NCI-H524 (cell line): ENCODE measurements at places on chromosomes 13 and 19.
A peak's percentile ranks its signal among the peaks of the same experiment; 100 is the strongest.

GRCh38 chr19:54429545-54430227 is 14.4 kb downstream of the TTYH1 start:
- peak; percentile 36 for DNase-seq

DNA sequence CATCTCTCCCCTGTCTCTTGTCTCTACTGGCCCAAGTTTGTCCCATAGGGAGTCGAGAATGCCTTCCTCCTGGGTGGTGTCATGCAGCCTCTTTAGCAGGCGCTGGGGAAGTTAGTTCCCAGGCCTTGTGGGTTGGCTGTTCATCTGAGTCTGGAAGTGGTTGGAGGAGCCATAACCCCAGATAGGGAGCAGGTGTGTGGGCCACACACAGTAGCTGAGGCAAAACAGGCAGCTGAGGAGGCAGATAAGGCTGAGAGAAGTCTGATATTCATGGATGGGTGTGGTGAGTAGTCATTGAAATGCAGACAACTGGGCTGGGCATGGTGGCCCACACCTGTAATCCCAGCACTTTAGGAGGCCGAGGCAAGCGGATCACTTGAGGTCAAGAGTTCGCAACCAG is 40.9 kb upstream of the KPNA3 start:
- DNase-seq: no peak

DNA sequence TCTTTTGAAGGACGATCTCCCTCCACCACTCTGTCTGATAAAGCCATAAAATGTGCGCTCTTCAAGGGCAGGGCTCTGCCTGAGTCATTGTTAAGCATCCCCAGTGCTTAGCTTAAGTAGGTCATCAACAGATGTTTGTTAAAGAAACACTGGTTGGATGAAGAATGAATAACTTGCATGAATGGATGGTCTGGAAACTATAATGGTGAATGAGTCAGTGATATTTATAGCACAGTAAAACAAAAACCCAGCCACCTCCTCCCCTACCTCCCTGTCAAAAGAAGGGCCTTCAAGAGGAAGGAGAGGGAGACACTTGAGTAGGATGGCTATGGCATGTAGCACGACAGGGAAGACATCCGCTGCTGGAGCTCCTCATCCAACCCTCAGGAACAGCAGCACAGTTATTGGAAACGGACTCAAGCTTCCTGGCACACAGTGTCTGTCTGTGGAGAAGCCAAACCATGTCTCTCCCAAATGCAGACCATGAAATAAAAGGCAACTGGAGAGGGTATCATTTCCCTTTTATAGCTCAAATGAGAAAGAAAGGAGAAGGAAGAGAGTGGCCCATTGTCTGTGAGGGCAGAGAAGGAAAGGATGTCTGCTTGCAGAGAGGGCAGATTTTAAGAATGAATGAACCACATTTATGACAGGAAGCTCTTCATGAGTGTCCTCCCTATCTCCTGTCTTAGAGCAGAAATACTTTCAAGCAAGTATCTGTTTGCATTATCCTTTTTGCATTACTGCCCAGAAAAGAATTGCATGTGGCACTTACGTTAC is 183.5 kb upstream of the UBL3 start:
- no peak for DNase-seq

- no peak for DNase-seq
These were observed 178.4 kb downstream of the KDM4B start for GRCh38 chr19:5147074-5147977.

DNA sequence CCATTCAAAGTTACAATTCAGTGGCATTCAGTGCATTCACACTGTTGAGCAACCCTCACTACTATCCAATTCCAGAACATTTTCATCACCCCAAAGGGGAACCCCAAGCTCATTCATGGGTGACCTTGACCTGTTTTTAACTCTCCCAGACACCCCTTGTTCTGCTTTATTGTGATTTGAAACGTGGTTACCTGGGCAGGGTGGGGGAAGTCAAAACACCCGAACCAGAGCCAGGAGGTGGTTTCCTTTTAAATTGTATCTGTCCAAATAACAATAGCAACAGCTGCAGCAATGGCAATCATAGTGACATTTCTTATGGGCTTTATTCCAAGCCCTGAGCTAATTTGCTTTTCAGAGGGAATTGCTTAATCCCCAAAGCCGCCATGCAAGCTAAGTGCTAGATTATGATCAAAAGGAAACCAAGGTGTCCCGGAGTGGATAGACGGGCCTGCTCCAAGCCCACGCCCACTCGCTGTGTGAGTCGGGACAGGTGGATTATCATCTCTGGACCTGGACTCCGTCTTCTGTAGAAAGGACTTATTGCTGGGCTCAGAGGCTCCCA is 6.1 kb downstream of the PTGIR start:
- peak; percentile 48 for DNase-seq

- DNase-seq: peak; percentile 70
These were observed 52.4 kb downstream of the RFX2 start for GRCh38 chr19:6057651-6058517.

DNA sequence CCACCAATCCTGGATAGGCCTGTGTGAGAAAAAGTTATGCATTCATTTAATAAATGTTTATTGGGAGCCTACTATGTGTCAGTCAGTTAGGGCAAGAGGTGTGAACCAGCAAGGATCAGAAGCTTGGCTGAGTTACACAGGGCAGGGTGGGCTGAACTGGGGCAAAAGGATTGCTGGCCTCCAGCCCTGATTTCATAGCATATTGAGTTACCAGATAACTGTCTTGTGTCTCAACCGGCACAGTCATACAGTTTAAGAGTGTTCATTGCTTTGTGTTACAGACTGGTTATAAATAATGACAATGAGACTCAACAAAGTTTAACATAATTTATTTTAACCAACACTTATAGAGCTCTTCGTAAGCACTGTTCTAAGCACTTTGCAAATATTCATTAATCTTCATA is 253.8 kb downstream of the DLEU7 start:
- no peak for DNase-seq

DNA sequence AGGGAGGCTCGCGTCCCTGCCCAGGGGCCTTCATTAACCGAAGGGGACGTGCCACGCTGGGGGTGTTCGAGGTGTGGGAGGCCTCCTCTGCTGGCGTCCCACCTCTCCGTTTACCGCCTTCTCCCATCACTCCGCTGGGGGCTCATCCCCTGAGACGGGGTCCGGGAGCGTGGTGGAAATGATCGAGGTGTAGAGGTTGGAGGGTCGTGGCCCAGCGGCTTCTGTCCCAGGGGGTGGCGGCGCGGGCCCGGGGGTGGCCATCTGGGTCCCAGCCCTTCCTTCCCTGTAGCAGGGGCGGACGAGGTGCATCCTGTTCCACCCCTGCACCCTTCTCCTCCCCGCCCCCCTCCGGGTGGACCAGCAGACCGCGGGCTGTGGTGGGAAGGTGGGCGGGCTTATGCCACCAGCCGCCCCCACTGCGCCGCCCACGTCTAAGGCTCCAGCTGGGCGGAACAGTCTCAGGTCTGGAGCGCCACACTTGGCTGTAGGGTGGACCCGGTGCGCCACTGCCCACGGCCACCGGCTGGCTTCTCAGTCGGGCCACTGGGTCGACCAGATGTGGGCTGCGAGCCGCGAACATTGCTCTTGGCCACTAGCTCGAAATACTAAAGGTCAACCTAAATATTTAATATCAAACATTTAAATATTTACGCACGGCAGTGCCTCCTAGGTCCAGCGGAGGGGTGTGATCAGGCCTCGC is 69.5 kb downstream of the ZNF723 start:
- DNase-seq: no peak

DNA sequence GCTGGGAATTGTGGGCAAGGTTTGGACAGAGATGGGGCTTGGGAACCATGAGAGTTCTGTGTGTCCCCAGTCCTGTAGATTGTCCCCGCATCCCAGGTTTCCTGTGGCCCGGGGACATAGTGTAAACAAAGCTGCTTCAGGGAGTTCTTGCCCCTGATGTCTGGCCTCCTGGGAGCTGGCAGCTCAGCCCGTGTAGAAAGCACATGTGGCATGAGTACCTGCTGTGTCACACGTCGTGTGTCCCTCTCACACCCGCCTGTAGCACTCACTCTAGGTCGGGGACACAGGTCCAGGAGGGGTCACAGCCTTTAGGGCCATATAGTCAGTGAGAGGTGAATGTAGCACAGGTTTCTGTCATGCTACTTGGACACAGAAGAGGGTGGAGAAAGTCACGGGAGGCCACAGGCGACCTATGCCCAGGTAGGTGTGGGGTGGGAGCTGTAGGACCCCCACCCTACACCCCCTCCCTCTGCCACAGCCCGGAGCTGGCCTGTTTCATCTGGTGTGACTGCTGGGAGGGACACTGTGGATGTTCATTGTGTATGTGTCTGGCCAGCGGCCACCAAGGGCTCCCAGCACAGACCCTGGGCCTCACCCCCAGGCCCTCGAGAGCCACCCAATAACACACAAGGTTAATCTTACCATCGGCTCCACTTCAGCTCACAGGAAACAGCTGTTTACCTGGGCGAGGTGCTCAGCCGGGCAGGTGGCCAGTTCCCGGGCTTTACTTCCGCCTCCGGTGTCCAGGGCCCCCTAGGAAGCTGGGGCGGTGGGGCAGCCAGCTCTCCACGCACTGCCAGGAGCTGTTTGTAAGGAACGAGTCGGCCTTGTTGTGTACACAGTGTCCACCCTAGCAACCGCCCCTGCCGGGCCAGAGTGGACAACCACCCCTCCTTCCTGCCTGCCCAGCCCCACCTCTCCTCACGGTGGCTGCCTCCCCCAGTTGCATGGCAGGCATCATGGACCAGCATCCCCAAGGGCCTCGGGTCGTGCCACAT is 49.7 kb downstream of the COMP start:
- no peak for DNase-seq

DNA sequence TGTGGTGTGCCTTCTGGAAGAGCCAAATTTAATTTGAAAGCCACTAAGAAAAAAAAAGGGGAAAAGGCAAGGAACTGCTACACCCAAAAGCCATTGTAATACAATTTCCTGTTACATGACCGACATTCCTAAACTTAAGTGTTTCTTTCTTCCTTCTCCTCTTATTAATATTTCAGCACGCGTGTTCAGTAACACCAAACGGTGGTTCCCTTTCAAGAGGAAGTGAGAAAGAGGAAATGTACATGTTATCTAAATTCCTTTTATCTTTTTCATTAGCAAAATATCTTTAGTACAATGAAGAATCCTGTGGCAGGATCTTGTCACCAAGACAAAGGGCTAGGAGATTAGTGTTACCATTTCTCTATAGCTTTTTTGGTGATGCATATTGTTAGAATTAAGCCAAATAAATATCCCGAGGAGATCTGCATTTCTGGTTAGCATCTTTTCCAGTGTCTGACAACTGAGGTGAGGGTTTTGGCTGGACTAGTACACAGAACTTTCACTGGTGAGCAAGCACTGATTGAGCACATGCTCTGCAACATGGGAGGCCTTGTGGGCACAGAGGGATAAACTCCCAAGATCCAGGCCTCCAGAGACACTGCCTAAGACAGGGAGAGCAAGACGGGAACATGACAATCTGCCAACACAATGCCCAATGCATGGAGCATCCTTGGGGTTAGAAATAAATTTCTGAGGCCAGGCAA is 22.1 kb downstream of the LATS2 start:
- DNase-seq: no peak

GRCh38 chr19:16824658-16825311 is 4.4 kb upstream of the SIN3B start:
- DNase-seq: no peak

GRCh38 chr19:45137179-45137761 is 23.5 kb downstream of the NKPD1 start:
- no peak for DNase-seq

DNA sequence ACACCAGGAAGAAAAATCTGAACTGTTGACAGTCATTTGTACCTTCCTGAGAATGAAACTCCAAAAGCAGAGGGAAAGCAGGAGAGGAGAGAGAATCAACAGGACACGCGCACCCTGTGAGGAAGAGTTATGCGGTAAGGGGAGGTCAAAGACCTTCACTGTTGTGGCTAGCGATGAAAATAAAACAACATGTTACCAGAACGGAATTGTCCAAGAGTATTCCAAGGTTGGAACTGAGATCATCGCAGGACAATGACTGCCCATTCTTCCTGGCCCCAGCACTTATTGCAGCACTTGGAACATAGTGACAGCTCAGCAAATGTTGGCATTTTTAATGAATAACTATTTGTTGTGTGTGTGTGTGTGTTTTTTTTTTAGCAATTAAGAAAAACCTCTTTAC is 176.0 kb upstream of the TSC22D1 start:
- no peak for DNase-seq

DNA sequence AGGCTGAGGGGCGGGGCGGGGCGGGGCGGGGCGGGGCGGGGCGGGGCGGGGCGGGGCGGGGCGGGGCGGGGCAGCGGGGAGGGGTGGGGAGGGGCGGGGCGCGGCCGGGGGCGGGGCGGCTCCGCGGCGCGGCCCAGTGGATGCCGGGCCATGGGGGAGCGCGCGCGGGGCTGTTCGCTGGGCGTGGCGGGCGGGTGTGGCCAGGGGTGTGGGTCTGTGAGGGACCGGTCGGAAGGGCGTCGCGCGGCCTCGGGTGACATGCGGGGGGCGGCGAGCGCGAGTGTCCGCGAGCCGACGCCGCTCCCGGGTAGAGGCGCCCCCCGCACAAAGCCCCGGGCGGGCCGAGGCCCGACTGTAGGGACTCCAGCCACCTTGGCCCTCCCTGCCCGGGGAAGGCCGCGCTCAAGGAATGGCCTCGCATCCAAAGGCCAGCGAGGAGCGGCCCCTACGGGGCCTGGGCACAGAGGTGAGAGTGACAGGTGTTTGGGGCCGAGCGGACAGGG is at the start of gene ZFP28:
Gene ZFP28 (plus strand): TSS at position 188 of the 503 bp plus-strand sequence. CDS start 71 bp downstream, at position 259.
- DNase-seq: peak; percentile 61

- DNase-seq: no peak
These were observed 20.4 kb downstream of the RBM26 start for GRCh38 chr13:79385694-79386093.

- DNase-seq: no peak
These were observed 161.6 kb downstream of the KDM4B start for GRCh38 chr19:5130371-5131030.

GRCh38 chr19:32201211-32201610 is 144.2 kb upstream of the ZNF507 start:
- DNase-seq: no peak

DNA sequence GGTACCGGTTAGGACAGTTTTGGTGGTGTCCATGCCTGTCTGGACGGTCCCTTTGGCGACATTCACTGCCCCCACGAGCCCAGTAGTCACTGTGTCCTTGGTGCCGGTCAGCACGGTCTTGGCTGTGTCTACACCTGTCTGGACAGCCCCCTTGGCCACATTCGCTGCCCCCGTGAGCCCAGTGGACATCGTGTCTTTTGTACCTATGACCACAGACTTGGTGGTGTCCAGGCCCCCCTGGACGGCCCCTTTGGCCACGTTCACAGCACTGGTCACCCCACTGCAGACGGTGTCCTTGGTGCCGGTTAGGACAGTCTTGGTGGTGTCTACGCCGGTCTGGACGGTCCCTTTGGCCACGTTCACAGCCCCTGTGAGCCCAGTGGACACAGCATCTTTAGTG is 6.2 kb downstream of the PLIN4 start:
- no peak for DNase-seq

- peak; percentile 43 for DNase-seq
These were observed 36.3 kb upstream of the FLT1 start for GRCh38 chr13:28531077-28531844.

- peak; percentile 58 for DNase-seq
These were observed 130.8 kb downstream of the OLFM4 start for GRCh38 chr13:53159431-53159830.

GRCh38 chr19:46344363-46344762 is 2.5 kb upstream of the PPP5C start:
- no peak for DNase-seq
